ENCODE measurements at places on chromosomes 7 and 10.

DNA sequence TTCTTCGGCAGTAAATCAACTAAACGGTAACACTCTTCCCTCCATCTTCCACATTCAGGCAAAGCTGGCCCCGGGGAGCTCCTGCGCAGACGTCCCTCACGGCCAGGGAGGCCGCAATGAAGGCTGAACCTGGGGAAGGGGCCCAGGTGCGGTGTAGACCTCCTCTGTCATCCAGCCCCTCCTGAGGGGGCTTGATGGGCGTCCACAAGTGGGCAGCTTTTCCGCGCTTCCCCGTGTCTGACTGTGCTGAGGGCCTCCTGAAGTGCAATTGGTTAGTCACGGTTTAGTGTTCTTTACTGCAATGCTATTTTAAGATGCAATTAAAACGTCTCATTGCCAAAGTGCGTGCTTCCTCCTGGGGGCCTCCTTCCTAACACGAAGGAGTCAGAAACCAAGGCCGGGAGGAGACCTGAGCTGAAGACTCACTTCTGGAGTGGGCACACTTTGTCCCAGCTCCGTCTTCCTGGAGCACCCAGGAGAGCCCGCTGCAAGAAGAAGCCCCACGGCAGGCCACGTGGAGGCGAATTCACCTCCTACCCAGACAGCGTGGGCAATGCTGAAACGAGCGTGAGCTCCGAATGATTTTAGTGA lies 173.3 kb downstream of the ELFN1 start:
- no peak for DNase-seq

- DNase-seq = no peak
Observed at GRCh38 chr10:34644224-34644623, 170.9 kb downstream of the PARD3 start.

- no peak for DNase-seq
Observed at GRCh38 chr10:72335394-72336258, 19.1 kb downstream of the DNAJB12 start.

DNA sequence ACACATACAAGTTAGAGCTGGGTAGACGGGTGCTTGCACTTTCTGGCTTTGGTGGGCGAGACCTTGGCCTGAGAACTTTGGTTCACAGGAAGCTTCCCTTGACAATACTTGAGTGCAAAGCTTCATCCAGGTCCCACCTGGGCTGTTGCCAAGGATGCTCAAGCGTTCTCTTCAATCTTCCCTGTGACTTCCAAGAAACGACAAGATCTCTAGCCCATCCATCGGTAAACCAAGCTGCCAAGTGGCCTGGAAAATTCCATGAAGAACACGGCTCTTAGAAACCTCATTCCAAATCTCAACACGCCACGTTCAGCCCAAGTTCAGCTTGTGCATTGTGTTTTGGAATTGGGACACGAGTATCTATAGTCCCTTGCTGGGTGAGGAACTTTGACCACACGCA lies 84.7 kb downstream of the CHST15 start:
- DNase-seq = no peak

- no peak for DNase-seq
Observed at GRCh38 chr7:2629746-2630681, 1.8 kb upstream of the TTYH3 start.

DNA sequence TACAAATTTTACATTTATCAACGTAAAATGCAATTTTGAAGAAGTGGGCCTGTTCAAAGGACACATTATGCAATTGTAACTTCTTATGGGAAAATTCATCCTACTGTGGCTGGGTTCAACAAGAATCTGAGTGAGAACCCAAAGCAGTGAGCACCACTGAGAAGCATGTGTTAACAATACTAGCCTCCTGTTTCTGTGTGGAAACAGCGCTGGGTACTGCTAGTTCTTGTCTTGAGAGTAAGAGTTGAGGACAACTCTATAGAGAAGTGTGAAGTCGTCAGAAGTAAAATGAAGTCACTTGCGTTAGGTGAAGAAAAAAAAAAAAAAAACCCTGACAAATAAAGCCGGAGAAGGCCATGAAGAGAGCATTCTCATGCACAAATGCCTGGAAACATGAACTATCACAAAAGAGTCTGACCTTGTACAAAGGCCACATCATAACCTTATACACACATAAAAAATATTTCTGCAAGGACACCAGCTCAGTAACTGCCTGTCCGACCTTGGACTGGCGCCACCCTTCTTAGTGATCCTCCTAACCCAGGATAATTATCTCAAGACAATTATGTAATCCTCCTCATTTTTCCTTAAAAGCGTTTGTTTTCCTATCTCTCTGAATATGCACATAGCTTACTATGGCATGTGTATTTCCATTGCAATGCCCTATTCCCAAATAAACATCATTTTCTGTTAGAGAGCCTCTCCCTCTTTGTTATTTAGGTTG lies 554.9 kb downstream of the HTR7 start:
- peak; percentile 80 for DNase-seq

- DNase-seq = no peak
Observed at GRCh38 chr10:128024426-128024825, 101.8 kb downstream of the MKI67 start.

GRCh38 chr10:26290236-26290635 lies 73.7 kb downstream of the GAD2 start:
- DNase-seq = no peak

DNA sequence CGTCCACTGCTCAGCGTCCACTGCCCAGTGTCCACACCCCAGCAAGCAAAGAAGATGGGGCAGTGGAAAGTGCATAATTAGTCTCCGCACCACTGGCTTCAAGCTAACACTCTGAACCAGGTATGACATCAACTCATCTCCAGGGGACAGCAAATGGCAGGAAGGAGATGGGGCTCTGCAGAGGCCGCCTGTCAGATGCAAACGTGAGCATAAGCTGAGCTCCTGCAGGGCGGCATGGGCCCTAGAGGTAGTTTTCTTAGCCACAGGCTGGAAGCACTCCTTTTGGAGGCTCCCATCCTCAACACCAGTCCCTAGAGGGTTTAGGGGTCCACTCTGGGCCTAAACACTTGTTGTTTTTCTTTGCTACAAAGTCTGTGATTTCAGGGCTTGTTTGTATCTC lies 335.8 kb upstream of the MKI67 start:
- no peak for DNase-seq

DNA sequence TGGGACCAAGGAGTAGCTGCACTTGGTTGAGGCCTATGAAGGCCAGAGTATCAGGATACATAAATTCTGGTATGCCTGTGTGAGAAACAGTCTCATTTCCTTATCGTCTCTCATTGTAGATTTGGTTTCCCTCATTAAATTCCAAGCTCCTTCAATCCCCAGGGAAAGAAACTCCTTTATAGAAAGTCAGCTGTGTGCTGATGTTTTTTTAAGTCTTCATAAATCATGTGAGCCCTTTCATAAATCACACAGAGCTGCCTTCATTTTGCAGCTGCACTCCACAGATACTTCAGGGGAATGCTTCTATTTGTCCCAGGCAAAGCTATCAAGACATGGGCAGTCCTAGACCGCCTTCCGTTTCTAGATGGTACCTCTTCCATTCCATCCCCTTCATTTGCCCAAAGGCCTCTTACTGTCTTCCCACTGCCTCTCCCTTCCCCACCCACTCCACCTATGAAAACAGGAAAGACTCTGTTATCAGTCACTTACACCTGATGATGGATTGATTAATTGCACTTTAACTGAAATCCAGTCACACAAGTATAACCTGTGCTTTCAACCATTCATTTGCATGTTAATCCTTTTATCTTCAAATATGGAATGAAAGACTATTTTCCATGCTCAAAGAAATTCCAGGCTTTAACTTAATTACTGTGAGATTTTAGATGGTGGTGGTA lies 290.2 kb downstream of the C7orf25 start:
- DNase-seq = no peak

All from HAP-1 (cell line).